SK-N-SH (cell line): ENCODE measurements at places on chromosomes 11 and 22. TPM values are rescaled to one million over a fixed set of nuclear protein-coding genes. Genes with fewer than 3 reads are reported as not detected.

DNA sequence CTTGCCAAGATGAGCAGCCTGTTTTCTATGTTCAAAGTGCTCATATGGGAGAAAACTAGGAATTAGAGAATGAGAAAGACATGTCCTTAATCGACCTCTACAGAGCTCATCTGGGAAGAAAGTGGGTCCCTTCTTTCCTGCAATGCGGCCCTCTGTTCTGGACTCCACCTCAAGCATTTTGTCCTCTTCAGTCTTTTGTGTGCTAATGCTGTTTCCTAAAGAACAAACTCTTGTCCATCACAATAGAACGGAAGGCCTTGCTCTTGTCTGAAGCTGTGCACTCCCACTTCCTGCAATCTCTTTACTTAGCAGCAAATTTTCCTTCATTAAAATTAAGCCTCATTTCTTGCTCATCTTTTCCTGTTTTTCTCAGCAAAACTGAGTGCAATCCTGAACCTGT is 206.6 kb downstream of the OPCML start:
- DNase-seq: no peak

Gene C11orf91
- polyA plus RNA-seq: 0.10 and 0.15 TPM in 2 replicates

GRCh38 chr11:111549869-111550203 is 9.3 kb downstream of the LAYN start:
- DNase-seq: no peak

GRCh38 chr11:62577046-62577714 is 3.5 kb upstream of the EEF1G start:
- no peak for DNase-seq

DNA sequence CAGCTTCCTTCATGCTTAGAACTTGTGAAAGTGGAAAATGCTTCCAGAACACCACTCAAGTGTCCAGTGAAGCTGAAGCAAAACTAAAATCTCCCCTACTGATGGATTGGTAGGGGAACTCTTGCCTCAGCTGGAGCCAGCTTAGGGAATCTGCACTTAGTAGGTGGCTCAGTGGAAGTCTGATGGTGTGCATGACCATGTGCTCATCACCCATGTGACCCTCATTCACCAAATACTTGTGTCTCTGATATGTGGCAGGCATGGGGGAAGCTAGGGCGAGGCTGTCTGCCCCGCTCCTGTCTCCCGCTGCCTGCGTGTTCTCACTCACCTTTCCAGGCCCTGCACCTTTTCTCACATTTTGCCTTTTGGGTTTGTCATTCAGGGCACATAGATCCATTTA is 7.2 kb downstream of the TEAD1 start:
- DNase-seq: no peak

DNA sequence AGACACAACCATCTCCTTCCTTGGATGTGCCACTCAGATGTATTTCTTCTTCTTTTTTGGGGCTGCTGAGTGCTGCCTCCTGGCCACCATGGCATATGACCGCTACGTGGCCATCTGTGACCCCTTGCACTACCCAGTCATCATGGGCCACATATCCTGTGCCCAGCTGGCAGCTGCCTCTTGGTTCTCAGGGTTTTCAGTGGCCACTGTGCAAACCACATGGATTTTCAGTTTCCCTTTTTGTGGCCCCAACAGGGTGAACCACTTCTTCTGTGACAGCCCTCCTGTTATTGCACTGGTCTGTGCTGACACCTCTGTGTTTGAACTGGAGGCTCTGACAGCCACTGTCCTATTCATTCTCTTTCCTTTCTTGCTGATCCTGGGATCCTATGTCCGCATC is 489 bp downstream of the OR10A4 start:
- DNase-seq: no peak

Gene STX3
- 21.4 and 26.6 TPM in 2 replicates for polyA plus RNA-seq

GRCh38 chr11:45247433-45247832 is 38.7 kb downstream of the SYT13 start:
- peak; percentile 68 for DNase-seq
